ENCODE measurements at places on chromosomes 5 and 9.

DNA sequence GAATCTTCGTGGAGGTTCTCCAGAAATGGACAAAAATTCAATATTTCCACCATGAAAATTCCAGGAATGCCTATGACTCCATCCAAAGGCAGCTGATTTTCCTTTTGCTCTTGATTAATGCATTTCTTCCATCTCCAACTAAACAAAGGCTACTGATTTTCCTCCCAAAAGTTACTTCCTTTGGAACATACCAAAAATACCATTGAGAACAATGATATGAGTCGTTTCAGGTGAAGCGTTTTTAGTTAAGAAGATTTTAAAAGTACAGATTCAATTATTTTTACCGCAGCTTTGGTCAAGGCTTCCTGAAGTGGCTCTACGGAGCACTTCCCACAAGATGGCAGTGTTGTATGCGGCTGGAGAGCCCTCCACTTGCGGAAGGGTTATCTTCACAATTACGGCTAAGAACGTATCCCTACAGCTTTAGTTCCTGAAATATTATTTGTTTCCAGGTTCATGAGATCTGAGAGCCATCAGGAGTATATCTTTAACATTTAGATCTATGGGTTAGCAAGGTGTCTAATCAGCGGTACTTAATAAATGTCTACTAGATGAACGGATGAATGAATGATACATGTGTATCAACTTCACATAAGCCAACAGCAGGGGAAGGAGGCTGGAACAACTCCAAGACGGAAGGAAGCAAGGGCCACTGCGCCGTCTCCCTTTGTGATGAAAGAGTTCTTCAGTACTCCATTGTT, 35.9 kb upstream of the ARSB start:
- H3K36me3 ChIP-seq = no peaks in the 10 kb centered on the region
- no peaks in the 10 kb centered on the region for H3K27me3 ChIP-seq
- DNase-seq = peak; percentile 81
- H3K4me1 ChIP-seq = no peaks in the 10 kb centered on the region
- no peak overlapping the region for H3K27ac ChIP-seq
- no peak overlapping the region for H3K4me3 ChIP-seq

GRCh38 chr9:38288502-38288901, 104.0 kb upstream of the ALDH1B1 start:
- no peaks in the 10 kb centered on the region for H3K36me3 ChIP-seq
- no peaks in the 10 kb centered on the region for H3K27me3 ChIP-seq
- DNase-seq = no peak

GRCh38 chr5:56763711-56764466, 51.5 kb upstream of the MAP3K1 start:
- H3K4me3 ChIP-seq = no peak overlapping the region
- H3K4me1 ChIP-seq = peaks cover 3% of the 10 kb centered on the region
- H3K27me3 ChIP-seq = no peaks in the 10 kb centered on the region
- H3K27ac ChIP-seq = no peak overlapping the region
- no peaks in the 10 kb centered on the region for H3K36me3 ChIP-seq

GRCh38 chr5:110932755-110933488, 138.6 kb upstream of the TSLP start:
- no peaks in the 10 kb centered on the region for H3K4me1 ChIP-seq
- no peaks in the 10 kb centered on the region for H3K27me3 ChIP-seq
- H3K4me3 ChIP-seq = no peak overlapping the region
- no peak overlapping the region for H3K27ac ChIP-seq

DNA sequence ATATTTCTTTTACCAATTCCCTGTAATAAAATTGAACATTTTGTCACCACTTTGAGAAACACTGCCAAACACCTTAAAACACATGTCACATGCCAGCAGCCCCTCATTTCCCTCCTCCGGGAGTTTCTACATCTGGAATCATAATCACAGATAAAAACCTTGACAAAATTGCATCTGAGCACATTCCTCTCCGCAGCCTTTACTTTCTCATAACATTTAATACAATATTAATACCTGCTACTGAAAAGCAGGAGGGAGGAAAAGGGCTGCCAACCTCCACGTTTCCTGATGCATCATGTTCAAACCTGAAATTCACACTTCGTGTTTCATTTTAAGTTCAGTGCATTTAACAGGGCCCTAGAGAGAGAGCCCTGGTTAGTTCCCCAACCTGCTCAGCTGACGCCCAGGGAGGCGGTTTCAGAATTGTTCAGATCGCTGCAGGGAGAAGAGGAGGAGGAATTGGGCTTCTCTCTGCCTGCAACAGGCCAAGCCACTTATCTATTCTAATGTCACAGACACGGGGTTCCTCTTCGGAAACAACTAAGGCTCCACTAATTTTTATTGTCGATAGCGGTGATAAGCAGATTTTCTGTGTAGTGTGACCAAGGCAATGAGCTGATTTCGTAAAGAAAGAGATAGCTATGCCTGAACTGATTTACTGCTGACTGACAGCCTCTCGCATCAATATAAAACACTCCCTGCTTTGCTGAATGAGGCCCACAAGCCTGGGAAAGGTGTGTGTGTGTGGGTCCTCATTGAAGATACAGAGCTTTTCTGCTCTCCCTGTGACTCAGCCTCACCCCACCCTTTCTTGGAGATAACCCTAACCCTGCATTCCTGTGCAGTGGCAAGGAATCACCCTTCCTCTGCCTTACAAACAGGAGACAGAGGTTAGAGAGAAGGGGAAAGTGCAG, 4.9 kb upstream of the LHX2 start:
- peaks cover 27% of the 10 kb centered on the region for H3K4me1 ChIP-seq
- H3K27ac ChIP-seq = no peak overlapping the region
- no peak overlapping the region for H3K4me3 ChIP-seq
- H3K27me3 ChIP-seq = peaks cover 95% of the 10 kb centered on the region

DNA sequence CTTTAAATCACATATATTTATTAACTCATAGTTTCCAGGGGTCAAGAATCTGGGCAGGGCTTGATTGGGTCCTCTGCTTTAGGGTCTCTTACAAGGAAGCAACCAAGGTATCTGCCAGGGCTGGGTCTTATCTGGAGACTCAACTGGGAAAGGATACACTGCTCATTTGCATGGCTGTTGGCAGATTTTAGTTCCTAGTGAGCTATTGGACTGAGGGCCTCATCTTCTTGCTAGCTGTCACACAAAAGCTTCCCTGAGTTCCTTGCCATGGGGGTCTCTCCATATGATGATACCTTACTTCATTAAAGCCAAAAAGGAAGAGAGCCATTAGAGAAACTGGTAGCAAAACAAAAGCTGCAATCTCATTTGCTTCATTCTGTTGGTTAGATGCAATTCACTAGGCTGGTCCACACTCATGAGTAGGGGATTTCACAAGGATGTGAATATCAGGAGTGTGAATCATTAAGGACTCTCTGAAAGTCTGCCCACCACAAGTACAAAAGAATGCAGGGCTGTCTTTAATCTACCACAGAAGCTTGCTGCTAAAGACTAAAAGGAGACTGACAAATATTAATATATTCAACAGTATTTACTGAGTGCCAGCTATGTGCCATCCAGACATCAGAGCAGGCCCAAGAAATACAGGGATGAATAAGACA, 42.0 kb upstream of the TIMD4 start:
- no peak overlapping the region for H3K27ac ChIP-seq
- DNase-seq = no peak
- H3K36me3 ChIP-seq = no peaks in the 10 kb centered on the region
- no peaks in the 10 kb centered on the region for H3K27me3 ChIP-seq

GRCh38 chr9:74804018-74804385, 83.7 kb downstream of the TRPM6 start:
- no peaks in the 10 kb centered on the region for H3K36me3 ChIP-seq
- H3K4me1 ChIP-seq = no peaks in the 10 kb centered on the region
- no peak overlapping the region for H3K27ac ChIP-seq
- no peak overlapping the region for H3K4me3 ChIP-seq
- DNase-seq = no peak
- no peaks in the 10 kb centered on the region for H3K27me3 ChIP-seq

DNA sequence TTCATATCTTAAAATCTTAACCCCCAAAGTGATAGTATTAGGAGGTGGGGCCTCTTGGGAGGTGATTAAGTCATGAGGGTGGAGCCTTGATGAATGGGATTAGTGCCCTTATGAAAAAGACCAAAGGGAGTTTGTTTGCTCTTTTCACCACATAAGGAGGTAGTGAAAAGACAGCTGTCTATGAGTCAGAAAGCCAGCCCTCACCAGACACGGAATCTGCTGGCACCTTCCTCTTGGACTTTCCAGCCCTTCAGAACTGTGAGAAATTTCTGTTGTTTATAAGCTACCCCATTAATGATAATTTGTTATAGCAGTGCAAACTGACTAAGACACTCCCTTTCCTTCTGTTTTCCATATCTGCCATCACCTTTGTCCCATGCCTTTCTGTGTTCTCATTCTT, 20.8 kb downstream of the IFNB1 start:
- no peaks in the 10 kb centered on the region for H3K4me1 ChIP-seq
- no peak overlapping the region for H3K27ac ChIP-seq
- H3K4me3 ChIP-seq = no peak overlapping the region

GRCh38 chr5:18003784-18004183, 369.5 kb downstream of the TAF11L14 start:
- no peaks in the 10 kb centered on the region for H3K27me3 ChIP-seq
- H3K36me3 ChIP-seq = no peaks in the 10 kb centered on the region
- DNase-seq = no peak
- H3K27ac ChIP-seq = no peak overlapping the region
- H3K4me1 ChIP-seq = no peaks in the 10 kb centered on the region

GRCh38 chr5:54692631-54693030, 175.1 kb downstream of the SNX18 start:
- peaks cover 13% of the 10 kb centered on the region for H3K4me1 ChIP-seq
- no peaks in the 10 kb centered on the region for H3K27me3 ChIP-seq
- H3K4me3 ChIP-seq = no peak overlapping the region
- H3K36me3 ChIP-seq = no peaks in the 10 kb centered on the region

DNA sequence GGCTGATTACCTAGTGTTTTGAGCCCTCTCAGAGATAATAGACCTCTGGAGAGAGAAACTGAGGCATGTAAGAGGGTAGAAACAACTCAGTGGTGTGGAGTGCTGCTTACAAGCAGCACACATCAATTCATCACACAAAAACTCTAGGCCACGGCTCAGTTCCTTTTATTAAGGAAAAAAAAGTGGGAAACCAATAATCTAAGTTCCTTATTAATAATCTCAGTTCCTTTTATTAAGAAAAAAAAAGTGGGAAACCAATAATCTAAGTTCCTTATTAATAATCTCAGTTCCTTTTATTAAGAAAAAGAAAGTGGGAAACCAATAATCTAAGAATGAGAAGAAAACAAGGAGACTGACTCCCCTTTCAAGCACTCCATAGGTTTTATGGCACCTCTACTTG, 28.0 kb downstream of the TXNDC8 start:
- no peaks in the 10 kb centered on the region for H3K36me3 ChIP-seq
- no peak overlapping the region for H3K4me3 ChIP-seq
- no peak overlapping the region for H3K27ac ChIP-seq
- no peaks in the 10 kb centered on the region for H3K27me3 ChIP-seq
- no peaks in the 10 kb centered on the region for H3K4me1 ChIP-seq
- no peak for DNase-seq

- H3K4me3 ChIP-seq = no peak overlapping the region
- H3K27me3 ChIP-seq = no peaks in the 10 kb centered on the region
- peak overlapping the region; percentile 47 for H3K27ac ChIP-seq
- peaks cover 9% of the 10 kb centered on the region for H3K4me1 ChIP-seq
- H3K36me3 ChIP-seq = peaks cover 7% of the 10 kb centered on the region
Observed at GRCh38 chr5:9374025-9374424, 171.8 kb downstream of the SEMA5A start.

GRCh38 chr5:144567421-144567780, 396.7 kb downstream of the KCTD16 start:
- no peak overlapping the region for H3K27ac ChIP-seq
- H3K4me3 ChIP-seq = no peak overlapping the region
- no peaks in the 10 kb centered on the region for H3K36me3 ChIP-seq
- no peak for DNase-seq
- H3K4me1 ChIP-seq = no peaks in the 10 kb centered on the region
- no peaks in the 10 kb centered on the region for H3K27me3 ChIP-seq

DNA sequence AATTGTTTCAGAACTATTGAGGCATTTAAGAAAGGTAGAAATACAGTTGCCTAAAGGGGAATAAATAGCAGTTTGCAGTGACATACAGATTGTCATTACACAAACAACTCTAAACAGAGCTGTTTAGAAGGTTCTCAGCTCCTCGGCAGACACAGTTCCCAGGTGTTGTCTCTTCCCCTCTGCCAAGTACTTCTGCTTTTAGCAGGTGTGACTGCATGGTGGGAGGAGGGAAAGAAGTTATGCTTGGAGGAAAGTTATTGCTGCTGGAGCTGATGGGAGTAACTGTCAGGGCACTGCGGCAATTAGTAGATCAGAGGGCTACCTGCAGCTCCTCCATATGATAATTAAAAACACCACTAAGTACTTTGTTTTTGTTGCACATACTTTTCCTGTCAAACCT, 14.5 kb downstream of the EDIL3 start:
- H3K27ac ChIP-seq = no peak overlapping the region
- no peak for DNase-seq

DNA sequence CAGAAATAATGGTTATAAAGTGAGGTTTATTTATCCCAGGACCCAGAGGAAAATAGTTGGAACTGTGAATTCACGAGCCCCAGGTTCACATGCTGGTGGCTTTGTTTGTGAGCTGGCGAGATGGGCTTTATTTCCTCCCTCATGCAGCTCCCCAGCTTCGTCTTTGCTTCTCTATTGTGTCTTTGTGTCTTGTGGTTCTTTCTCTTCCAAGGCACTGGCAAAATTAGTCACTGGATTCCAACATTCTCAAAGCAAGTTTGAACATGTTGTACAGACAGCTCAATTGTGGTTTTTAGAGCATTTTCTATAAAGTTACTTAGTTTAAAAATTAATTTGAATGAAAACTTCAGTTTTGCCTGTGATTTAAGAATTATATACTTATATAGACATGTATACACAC, 7.2 kb downstream of the NDUFS6 start:
- H3K4me3 ChIP-seq = no peak overlapping the region
- no peaks in the 10 kb centered on the region for H3K27me3 ChIP-seq
- H3K36me3 ChIP-seq = peaks cover 77% of the 10 kb centered on the region

DNA sequence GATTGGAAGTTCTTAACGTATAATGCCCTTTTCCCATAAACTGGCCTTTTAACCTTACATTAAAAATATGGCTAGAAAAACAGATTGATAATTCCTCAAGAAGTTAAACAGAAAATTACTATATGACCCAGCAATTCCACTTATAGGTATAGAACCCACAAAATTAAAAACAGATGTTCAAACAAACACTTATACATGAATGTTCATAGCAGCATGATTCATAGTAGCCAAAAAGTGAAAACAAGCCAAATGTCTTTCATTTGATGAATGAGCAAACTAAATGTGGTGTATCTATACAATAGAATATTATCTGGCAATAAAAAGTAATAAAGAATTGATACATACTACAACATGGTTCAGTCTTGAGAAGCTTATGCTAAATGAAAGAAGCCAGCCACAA, 35.5 kb downstream of the POU5F2 start:
- no peak overlapping the region for H3K27ac ChIP-seq
- no peaks in the 10 kb centered on the region for H3K4me1 ChIP-seq
- no peak overlapping the region for H3K4me3 ChIP-seq

DNA sequence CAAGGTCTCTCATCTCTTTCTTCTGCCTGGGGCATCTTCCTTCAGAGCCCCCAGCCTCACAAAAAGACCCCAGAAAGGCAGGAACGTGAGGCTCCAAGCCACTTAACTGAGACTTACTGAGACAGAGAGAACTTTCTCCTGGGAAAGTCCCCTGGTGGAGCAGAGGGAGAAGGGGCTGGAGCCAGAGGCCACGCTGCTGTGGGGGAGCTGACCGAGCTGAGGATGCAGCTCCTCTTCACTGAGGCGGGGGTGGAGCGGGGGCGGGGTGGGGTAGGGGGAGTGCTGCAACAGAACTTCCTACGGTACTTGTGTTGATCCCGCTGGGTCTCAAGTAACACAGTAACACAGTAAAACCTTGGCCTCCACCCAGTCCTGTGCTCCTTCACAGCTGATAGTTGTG, 204.0 kb downstream of the FSTL4 start:
- peak; percentile 11 for DNase-seq
- no peak overlapping the region for H3K4me3 ChIP-seq
- peaks cover 4% of the 10 kb centered on the region for H3K27me3 ChIP-seq
- H3K27ac ChIP-seq = no peak overlapping the region
- no peaks in the 10 kb centered on the region for H3K36me3 ChIP-seq
